ENCODE measurements at places on chromosomes 16 and 17.

DNA sequence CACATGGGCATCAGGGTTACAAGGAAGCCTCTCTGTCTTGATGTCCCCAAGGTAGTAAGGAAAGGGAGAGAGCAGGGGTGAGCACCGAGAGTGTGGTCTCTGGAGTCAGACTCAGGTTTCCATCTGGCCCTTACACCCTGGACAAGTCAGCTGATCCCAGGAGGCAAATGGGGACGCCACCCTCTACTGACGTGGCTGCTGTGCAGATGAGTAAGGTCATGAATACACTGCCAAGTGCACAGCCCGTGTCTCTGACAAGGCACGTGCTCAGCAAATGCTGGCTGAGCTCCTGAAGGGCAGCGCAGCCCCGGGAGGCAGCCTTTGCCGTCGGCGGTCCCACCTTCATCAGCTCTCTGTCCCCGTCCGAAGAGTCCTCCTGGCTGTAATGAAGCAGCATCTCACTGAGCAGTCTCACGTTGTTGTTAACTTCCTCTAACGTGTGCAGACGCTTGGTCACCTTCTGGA lies 19.4 kb downstream of the GGA3 start:
- DNase-seq = no peak

DNA sequence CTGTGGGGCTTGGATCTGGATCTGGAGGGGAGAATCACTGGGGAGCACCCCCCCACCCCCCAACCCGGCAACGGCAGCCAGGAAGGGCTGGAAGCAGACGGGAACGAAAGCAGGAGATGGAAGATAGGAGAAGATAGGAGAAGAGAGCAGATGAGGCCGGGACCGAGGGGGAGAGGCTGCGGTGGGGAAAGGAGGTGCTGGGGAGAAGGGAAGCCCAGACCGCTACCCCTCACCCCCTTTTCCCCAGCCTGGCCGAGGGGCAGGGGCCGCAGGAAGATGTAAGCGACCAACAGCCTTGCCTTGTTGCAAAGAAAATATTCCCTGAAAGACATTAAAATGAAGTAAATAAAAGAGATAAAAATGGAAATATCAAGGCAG lies 26.8 kb upstream of the CBFA2T3 start:
- DNase-seq = no peak

DNA sequence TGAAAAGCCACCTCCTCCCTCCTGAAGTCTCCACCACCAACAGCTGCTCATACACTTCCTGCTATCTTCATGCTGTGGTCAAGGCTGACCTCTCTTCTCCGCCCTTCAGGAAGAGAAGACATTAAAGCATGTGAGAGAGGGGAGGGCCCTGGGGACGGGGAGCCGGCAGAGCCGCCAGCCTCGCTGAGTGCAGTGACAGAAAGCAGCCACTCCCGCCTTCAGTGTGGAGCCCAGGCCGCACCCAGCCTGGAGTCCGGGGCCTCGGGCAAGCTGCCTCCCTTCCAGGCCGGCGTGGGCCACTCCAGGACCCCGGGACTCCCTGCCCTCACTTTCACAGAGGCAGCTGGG lies 94.7 kb upstream of the TNRC6C start:
- no peak for DNase-seq

GRCh38 chr16:65751622-65752521 lies 614.6 kb upstream of the CDH5 start:
- no peak for DNase-seq

- no peak for DNase-seq
Measured at GRCh38 chr17:33925649-33926048, 329.4 kb upstream of the CCL2 start.

DNA sequence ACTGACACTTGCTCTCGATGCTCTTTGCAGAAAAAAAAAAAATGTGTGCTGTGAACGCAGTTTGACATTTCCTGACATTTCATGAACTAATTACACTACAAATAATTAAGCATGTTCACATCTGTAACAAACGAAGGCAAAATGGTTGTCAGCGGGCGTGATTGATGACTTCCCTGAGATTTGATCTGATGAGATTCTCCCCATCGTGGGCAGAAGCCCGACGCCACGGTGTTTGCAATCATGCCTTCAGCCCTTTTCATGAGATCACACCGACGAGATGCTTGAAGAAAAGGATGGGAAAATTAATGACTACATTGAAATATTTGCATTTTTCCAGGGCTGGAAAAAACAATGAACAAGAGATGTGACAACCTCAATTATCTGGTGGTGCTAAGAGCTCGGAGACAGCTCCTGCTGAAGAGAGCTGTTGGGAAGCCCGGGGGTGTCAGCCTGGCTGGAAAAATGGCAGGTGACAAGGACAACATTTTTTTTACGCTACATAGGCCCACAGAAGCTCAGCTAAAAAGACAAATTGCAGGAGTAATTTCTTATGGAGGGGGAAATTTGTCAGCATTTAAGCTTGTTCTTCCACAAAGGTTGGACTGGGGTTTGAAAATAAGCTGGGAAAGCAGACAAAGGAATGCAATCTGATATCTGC lies 259.4 kb upstream of the IRX3 start:
- DNase-seq = no peak

- DNase-seq = peak; percentile 29
Measured at GRCh38 chr17:73841431-73842060, 197.3 kb upstream of the SDK2 start.

GRCh38 chr17:55689672-55690071 lies 33.0 kb downstream of the TMEM100 start:
- DNase-seq = no peak

- DNase-seq = no peak
Measured at GRCh38 chr17:37691807-37692206, 48.6 kb upstream of the DDX52 start.

DNA sequence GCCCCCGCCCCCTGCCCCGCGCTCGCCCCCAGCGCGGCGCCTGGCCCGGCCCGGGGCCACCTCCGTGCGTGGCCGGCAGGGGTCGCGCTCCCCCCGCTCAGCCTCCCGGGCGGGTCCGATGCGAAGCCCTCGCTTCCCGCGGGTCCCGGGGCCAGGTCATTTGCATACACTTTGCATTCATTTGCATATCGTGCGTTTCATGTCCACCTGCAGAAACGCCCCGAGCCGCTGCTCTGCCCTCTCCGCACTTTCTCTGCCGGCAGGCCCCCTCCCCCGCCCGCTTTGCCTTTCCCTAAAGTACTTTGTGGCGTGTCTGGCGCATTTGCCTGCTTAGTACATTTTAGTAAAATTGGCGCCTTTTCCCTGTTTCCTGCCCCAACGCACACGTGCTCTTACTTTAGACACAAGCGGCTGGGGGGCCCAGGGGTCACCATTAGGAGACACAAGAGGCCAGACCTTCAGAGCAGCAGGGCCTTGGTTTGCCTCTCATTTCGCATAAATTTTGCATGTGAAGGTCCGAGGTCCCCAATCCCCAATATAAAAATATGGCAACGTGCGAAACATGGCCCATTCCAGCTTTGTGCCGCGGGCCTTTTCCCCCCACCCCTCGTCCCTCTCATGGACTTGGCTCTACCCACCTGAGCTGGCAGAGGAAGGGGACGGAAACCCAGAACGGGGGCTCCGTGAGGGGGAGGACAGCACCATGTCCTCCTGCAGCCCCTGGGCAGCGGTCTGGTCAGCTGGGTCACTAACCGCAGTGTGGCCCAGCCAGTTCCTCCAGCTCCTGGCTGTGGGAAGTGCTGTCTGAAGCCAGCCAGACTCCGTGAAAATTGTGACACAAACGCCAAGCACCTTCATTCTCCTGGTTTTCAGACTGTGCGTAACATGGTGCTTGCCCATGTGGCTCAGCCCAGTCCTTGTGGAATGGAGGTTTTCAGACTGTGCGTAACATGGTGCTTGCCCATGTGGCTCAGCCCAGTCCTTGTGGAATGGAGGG lies 34.8 kb downstream of the CBFA2T3 start:
- no peak for DNase-seq

- no peak for DNase-seq
Measured at GRCh38 chr16:81335669-81336068, 20.9 kb downstream of the GAN start.

DNA sequence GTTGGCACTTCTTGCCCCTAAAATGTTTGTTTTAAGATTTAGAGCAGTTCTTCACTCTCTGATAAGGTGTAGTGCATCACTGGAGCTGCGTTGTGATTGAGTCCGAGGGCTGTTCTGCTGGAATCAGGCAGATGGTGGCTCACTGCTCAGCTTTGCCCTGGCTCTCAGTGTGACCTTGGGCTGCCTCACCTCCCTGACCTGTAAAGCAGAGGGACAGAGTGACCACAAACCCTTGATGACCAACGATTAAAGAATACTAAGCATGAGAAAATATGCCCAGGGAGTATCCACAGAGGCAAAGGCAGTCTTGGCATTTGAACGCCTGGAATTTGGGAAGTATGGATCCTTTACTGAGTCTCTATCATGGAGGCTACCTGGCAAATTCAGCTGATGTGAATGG lies 18.1 kb downstream of the CMIP start:
- no peak for DNase-seq

DNA sequence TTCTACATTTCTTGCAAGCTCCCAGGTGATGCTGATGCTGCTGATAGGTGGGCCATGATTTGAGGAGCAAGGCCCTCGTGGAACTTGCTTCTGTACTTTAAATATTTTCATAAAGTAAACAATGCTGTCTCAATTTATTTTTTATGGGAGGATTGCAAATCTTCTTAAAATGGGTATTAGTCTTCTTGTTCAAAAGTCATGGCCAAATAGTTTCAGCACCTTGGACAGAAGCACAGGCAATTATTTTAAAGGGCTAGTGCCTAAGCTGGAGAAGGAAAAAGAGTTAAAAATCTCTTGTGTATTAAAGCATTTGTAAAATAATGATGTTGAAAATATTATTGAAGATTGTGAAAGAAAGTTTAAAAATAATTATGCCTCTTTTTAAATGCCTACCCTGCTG lies 50.5 kb downstream of the GPR139 start:
- DNase-seq = no peak

DNA sequence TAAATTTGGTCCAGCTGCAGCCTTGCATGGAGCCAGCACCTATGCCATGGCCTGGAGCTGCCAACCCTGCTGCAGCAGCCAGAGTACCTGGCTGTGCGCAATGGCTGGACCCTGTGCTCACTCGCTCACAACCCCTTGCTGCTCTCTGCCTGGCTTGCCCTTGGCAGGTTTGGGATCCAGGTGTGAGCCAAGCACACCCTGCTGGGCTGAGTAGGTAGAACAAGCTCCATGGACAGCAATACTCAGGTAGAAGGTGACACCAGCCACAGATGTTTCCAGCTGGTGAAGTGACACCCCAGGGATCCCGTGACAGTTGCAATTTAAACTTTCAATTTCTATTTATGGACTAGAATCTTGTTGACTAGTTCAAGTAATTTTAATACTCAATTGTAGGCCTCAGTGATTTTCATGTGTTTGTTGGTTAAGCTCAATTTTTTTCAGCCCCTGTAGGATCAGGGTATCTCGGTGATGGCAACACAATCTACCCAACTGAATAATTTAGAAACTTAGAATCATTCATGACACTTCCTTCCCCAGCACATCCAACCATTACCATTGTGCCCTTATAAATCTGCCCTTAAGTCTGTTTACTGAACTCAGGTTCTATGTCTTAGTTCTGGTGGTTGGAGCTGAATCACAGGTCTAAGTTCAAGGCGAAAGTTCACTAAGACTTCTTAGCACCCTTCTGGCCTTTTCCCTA lies 480.0 kb downstream of the PMP22 start:
- DNase-seq = no peak

DNA sequence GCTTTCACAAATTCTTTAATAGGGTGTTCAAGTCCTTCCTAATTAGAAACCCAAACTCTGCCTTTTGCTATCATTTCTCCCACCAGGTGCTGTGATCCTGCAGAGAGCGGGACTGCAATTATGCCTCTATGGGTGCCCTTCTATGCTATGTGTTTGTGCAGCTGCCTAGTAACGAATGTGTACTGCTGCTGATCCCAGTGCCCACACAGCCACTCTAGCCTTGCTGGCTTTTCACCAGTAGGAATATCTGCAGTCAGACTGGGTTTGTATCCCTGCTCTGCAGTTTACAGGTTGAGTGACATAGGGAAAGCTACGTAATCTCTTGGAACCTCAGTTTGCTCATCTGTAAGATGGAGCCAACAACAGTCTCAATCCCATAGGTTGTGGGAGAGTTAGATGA lies 179.6 kb upstream of the IRX3 start:
- DNase-seq = no peak

DNA sequence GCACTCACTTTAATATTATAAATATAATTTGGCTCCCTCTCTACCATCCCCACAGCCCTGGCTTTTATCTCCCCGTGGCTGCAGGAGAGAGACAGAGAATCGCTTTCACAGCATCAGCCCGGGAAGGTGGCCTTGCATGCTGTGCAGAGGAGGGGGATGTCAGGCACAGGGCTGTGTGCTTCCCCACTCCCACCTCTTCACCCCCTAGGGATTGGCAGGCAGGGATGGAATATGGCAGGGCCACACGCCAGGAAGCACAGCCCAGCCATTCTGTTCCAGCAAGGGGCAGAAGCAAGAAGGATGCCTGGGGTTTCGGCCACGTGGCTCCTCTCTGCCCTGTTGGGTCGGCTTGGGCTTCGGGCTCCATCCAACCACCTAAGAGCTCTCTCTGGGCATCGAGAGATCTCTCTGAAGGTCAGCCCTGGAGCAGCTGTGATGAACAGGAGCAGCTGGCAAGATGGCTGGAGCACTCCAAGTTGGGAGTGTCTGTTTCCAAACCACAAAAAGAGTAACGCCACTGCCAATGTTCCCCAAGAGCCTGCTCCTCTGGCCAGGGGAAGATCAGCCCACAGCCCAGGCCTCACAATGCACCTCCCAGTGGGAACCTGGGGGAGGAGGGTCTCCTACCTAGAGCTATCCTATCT lies 223.2 kb downstream of the C16orf78 start:
- DNase-seq = no peak

DNA sequence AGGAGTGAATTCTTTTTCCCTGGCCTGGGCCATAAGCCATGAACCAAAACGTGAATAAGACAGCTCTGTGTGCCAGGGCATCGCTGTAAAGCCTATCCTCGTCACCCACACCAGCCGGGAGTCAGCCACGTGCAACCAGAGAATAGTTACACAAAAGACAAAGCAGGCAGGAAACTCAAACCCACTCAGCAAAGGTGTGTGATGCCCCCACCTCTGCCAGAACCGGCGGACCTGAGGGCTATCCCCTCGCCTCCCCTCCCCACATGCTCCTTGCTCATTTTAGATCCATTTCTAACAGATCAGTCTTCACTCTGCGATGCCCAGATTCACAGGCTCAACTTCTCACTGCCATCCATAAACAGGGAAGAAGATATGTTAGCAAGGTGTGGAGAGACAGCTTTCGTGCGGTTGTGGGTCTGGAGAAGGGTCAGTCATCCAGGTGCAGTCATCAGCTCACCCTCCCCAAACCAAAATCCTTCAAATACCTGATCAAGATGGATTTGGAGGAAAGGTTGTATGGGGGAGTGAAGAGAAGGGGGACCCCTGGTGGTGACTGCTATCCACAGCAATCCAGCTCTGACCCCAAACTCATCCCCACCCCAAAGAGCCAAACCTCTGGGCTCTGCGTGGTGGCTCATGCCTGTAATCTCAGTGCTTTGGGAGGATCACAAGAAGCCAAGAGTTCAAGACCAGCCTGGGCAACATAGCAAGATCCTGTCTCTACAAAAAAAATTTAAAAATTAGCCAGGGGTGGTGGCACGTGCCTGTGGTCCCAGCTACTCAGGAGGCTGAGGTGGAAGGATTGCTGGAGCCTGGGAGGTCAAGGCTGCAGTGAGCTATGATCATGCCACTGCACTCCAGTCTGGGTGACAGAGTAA lies 219.2 kb downstream of the C16orf78 start:
- peak; percentile 64 for DNase-seq

GRCh38 chr16:78230832-78231231 lies 131.4 kb downstream of the WWOX start:
- DNase-seq = no peak

All from NCI-H1105 (cell line).